ENCODE measurements at places on chromosomes 11 and 22.

GRCh38 chr11:34238966-34239365 is 118.8 kb downstream of the ABTB2 start:
- DNase-seq = no peak

GRCh38 chr11:116793772-116794097 is 2.1 kb upstream of the APOA5 start:
- no peak for DNase-seq

GRCh38 chr22:39725351-39726035 is 154.9 kb downstream of the CACNA1I start:
- DNase-seq = no peak

- no peak for DNase-seq
Observed at GRCh38 chr11:84886344-84886743, 740.8 kb downstream of the DLG2 start.

DNA sequence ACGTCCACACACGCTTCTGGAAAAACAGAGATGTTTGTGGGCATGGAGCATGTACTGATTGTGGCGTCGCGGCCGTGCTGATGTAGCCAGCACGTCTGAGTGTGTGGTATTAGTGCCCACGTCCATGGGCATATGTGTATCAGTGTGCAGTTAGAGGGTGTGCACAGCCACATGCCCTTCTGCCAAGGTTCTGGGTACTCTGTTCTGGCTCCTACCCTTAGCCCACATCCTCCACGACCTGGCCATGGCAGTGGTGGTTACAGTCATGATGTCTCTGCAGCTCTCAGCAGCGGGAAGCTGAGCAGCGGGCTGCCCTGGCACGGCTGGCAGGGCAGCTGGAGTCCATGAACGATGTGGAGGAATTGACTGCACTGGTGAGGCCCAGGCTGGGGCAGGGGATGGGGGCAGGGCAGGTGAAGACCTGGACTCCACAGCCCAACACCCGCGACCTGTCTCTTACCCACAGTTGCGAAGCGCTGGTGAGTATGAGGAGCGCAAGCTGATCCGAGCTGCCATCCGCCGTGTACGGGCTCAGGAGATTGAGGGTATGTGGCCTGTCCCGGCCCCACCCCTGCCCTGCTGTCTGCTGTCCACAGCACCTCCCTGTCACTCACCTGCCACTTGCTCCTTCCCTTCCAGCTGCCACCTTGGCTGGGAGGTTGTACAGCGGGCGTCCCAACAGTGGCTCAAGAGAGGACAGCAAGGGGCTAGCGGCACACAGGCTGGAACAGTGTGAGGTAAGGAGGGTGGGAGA is 7.3 kb downstream of the SMTN start:
- DNase-seq = no peak

GRCh38 chr22:28829358-28830181 is 29.2 kb upstream of the XBP1 start:
- DNase-seq = peak; percentile 66

DNA sequence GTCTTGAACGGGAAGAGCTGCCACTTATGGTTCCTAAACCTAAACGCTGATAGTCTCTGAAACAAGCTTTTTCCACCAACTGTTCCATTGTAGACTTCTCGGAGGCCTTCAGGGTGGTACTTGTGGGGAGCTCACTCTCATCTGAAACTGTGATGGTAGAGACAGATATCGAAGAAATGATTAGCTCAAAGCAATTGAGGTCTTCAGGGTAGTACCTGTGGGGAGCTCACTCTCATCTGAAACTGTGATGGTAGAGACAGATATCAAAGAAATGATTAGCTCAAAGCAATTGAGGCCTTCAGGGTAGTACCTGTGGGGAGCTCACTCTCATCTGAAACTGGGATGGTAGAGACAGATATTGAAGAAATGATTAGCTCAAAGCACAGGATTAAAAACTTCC is 175.7 kb downstream of the SWAP70 start:
- DNase-seq = no peak

DNA sequence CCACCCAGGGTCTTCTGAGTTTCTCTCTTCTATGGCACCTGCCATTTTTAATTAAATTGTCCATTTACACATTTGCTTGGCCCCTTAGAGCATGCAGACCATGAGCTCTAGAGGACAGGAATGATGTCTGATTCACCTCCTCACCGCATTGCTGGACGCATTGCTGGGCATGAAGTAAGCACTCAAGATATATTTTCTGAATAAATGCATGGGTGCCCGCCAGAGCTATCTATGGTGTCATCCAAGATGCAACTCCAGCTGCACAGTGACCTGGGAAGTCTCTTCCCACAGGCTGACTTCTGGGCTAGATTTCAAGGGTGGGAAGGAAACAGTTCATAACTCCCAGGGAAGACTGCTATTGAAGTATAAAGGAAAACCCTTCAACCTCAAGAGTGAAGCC is 66.6 kb upstream of the ASPHD2 start:
- DNase-seq = no peak

GRCh38 chr11:111189466-111189865 is 56.1 kb upstream of the POU2AF2 start:
- no peak for DNase-seq
